BE2C (cell line): ENCODE measurements at places on chromosomes 4 and X.

- no peak for DNase-seq
Observed at GRCh38 chr4:8736090-8736825, 135.4 kb downstream of the HMX1 start.

DNA sequence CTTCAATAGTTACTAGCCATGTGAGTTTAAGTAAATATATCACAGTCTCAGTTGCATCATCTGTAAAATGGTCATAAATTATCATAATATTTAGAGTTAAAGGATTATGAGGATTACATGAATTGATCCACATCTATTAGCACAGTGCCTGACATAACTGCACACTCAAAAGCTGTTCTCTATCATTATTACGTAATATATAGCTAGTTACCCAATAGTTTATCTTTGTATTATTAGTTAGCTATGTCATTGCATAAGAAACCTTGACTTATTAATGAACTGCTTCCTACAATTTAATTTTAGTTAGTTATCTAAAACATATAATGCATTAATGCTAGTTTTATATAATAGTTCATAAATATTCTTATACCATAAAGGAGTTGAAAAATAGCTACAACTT, 1076.9 kb upstream of the GRID2 start:
- DNase-seq = no peak

DNA sequence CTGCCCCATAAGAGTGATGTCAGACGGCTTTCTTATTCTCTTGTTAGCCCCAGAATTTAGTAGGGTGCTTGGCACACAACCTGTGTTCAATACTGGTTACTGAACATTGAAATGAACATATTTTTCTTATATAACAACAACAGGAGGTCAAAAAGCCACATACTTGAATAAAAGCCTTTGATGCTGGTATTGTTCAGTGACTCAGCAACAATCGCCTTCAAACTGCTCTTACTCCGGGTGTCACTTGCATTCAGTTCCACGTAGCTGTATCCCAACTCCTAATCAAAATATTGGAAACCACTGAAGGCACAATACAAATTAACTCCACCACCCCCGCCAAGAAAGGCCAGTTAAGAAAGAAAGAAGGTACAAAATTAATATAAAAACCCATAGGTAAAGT, 61.5 kb downstream of the RFC1 start:
- DNase-seq = no peak

- DNase-seq = peak; percentile 51
Observed at GRCh38 chr4:183722731-183723560, 63.9 kb downstream of the TRAPPC11 start.

GRCh38 chrX:130829526-130830515, 73.2 kb downstream of the ENOX2 start:
- DNase-seq = no peak

- DNase-seq = no peak
Observed at GRCh38 chr4:168739886-168740285, 243.0 kb downstream of the PALLD start.

- DNase-seq = no peak
Observed at GRCh38 chr4:55177461-55177860, 52.1 kb upstream of the KDR start.

GRCh38 chr4:109554971-109555370, 5.1 kb upstream of the MCUB start:
- no peak for DNase-seq

- no peak for DNase-seq
Observed at GRCh38 chr4:32662803-32663202, 1942.6 kb downstream of the PCDH7 start.

- no peak for DNase-seq
Observed at GRCh38 chr4:142549726-142550463, 296.2 kb downstream of the INPP4B start.

GRCh38 chrX:151970661-151971060, 3.8 kb downstream of the GABRE start:
- no peak for DNase-seq

DNA sequence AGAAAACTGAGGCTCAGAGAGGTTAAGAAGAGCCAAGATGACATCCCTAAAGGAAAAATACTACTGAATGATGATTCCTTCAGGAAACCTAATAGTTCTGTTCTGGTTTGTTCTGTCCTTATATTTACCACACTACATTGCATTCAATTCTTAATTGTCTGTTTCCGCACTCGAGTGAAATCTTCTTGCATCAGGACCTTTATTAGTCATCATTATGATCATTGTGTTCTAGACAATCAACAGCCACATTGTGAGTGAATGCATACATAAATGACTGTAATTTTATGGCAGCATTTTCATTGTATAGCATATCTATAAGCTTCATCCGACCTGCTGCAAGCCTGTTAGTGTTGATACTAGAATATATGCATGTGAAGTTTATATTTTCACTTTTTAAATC, 156.7 kb upstream of the FAM241A start:
- DNase-seq = no peak

DNA sequence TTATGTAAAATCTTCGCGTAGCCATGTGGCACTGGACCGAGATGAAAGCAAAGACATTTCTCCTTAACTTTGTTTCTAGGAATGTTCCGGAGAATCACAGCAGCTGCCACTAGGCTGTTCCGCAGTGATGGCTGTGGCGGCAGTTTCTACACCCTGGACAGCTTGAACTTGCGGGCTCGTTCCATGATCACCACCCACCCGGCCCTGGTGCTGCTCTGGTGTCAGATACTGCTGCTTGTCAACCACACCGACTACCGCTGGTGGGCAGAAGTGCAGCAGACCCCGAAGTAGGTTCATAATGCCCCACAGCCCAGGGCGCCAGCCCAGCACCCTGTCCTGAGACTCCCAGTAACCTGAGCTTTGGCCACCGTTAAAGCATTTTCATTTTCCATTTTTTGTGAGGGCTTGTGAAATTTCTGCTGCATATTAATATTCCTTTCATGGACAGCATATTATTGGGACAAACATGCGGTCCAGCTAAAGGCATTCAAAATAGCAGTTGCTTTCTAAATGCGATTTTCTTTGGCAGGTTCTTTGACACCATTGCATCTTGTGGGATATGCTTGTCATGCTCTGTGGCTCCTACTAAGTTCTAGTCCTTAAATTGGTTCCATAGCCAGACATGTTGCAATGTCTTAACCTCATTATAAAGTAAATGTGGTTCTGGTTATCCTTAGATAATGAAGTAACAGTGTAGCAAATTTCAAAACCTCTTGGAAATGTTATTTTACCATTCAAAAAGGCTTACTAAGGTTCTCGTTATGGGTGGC, 49.1 kb upstream of the MSANTD1 start:
- DNase-seq = no peak

GRCh38 chrX:134075894-134076718, 90.7 kb upstream of the GPC3 start:
- no peak for DNase-seq

GRCh38 chr4:151911970-151912369, 151.2 kb upstream of the GATB start:
- DNase-seq = no peak

DNA sequence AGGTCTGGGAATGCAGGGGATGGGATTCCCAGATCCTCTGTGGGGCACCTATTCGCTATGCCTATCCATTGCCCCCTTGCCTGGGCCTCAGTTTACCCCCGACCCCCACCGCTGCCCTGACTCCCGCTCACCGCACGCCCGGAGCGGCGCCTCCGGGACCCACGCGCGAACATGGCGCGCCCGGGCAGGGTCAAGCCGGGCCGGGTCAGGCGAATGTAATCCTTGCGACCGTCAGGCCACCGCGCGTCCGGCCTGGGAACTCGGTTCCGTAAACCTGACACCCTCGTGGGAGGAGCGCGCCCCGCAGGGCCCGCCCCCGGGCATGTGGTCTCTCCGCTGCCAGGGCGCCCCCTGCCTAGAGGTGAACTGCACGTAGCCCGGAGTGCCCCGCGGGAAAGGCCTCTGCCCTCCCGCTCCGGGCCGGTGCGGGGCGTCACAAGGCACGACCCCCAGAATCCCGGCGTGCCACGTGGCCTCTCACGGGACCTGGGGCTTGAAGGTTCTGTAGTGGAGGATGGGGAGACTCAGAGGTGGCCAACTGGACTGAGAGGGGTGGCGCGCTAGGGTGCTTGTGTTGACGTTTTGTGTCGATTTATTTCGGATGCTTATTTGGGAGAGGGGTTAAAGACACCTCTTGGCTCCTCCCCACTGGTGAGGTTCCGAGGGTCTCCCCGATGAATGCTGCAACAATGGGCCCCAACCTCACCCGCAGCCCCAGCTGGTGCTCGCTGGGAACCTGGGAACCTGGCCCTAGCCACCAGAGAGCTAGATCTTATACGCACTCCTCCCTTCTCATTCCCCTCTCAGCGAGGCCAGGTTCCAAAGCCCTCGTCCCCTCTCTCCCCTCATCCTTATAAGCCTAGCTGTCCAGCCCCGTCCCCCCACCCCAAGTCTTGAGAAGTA, at the start of gene PRICKLE3:
Gene PRICKLE3, minus strand, starts transcription at position 249 of the 903 bp plus-strand sequence. Its CDS starts 76 bp downstream, at position 173.
- DNase-seq = no peak

DNA sequence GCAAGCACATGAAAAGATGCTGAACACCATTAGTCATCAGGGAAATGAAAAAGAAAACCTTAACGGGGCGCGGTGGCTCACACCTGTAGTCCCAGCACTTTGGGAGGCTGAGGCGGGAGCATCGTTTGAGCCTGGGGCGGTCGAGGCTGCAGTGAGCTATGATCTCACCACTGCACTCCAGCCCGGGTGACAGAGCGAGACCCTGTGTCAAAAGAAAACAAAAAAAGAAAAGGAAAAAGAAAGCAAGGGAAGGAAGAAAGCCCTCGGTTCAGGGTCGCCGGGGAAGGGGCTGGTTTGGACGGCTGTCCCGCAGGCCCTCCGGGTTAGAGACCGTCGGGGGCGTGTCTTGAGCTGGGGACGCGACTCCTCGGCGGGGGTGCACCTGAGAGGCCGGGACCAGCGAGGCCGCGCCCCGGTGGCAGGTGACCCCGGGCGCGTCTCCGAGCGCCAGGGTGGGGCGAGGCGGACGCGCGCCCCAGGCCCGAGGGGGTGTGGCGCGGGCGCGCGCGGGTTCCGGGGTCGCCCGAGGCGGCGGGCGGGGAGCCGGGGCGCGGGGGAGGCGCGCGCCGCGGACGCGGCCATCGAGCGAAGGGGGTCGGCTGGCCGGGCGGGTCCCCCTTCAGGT, 478 bp upstream of the PLXNA3 start:
- DNase-seq = peak; percentile 35

GRCh38 chr4:188942606-188943005, 803.4 kb downstream of the TRIML1 start:
- DNase-seq = no peak

- DNase-seq = no peak
Observed at GRCh38 chr4:146255463-146255862, 41.1 kb downstream of the REELD1 start.

DNA sequence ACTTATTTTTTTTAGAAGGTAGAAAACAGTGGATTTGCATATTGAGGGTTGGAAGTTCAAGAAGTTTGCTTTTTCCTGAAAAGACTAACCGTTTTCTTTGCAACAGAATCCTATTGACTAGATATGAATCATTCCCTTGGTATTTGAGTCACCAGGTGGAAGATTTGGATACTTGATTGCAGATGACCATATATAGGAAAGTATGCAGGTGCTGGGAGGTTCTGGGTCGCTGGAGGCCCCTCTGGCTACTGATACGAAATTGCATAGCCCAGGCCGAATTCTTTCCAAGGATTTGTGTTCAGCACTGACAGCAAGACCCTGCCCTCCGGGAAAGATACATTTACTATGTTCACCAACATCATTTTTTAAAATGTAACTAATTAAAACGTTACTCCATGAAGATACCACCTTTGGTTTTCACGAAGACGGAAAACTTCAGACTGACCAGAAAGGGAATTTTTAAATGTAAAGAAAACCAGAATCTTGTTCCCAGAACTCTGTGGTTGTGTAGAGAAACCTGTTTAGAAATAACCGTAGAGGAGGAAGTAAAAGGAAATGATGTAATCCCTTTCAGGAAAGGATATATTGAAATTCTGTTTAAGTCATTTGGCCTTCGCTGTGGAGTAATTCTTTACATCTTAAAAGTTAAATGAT, 946 bp downstream of the ANXA3 start:
- no peak for DNase-seq

- DNase-seq = no peak
Observed at GRCh38 chrX:70013466-70014381, 36.0 kb downstream of the AWAT2 start.

DNA sequence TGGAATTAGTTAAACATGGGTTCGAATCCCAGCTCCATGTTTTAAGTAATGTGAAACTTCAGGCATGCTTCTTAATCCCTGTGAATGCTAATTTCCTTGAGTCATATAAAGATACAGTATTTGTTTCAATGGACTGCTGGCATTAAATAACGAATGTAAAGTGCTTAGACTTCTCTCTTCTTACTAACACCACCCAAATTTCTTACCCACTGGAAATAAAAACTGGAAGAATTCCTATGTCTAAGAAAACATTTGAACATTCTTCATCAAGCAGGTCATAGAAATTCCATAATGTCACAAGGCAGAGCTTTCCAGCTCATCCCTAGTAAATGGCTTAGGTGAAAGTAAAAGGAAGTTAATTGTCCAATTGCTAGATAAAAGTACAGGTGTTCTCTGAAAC, 172.5 kb downstream of the ANK2 start:
- no peak for DNase-seq

DNA sequence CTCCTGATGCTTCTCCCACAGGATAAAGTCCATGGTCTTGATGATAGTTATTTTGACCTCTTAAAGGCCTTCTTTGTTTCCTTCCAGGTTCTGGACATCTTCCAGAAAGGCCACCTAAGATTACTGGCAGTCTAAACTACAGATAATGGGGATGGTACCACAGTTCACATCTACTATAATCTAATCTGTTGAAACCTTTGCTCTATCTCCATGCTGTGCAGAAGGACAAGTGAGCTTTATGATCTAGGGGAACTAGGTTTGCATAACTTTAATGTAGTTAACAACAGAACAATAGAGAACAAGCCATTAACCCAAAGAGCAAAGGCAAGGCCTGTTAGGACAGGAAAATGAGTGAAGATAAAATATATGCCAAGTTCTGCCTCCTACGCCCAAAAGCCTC, 103.9 kb upstream of the KLHL13 start:
- no peak for DNase-seq

DNA sequence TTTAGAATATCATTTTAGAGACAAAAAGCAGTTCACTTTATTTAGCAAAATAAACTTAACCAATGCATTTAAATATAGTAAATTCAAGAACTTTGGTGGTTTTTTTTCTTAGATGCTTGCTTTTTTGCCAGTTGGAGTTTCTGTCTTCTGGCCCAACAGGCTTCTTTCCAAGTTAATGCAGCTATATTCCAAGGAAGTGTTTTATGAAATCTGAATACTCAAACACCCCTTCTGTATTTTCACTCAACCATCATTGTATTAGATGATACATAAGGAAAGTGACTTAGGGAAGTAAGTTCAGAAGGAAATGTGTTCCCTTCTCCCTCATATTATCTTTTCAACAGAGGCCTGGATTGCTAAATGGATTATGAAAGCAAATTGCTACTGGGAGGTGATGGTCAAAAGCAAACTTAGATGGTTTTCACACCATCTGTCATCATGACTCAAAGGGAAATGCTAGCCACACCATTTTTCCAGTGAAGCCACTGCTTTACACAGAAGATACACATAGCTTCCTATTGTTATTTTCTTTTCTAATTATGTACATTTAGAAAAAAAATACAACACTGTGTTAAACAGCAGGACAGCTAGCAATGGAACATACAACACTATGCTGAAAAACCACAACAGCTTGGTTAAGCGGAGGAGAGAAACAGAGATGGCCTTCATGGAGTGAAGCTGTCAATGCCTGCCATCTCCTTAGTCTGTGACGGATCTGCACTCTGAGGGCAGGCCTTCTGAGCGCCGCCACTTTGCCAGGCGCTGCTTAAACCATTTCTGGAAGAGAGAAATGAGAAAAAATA, 32.9 kb downstream of the HOPX start:
- DNase-seq = no peak
